ENCODE measurements at places on chromosomes 6 and 20.

DNA sequence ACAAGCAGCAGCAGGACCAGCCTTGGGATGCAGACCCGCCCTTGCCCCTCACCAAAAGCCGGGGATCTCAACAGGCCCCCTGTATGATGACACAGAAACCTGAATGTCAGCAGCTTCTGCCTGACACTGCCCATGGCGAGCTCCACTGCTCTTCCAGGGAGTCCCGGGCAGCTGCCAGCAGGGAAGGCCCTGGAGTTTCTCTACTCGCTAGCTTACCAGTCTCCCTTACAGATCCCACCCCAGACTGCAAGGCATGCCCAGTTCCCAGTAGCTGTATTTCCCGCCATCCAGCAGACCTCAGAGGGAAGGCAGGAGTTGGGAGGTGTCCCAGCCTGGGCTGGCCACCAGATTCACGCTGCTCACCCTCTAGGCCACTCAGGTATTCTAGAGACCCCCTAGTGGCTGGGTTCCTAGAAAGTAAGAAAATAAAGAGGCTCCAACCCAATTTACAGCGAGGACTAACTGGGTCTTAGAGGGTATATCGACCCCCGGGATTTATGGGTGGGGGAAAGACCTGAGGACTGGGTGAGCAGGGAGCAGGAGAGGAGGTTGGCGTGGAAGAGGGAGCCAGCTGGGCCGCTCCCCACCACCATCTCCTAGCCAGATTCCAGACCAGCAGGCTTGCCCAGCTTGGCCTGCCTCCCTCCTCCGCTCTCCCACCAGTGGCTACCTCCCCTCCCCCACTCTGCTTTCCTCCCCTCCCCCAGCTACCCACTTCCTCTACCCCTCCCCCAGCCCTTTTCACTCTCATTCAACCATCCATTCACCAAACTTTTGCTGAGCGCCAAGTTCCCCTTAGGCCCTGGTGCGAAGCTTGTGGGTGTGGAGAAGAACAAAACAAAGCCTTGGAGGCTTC lies 9.7 kb upstream of the HMGA1 start:
- DNase-seq: no peak

GRCh38 chr6:165308926-165309731 lies at the start of gene C6orf118:
TSS of gene C6orf118 (minus strand) at chr6:165309605. CDS start at chr6:165309586, 19 bp downstream.
- DNase-seq: peak; percentile 54

GRCh38 chr20:48227381-48227780 lies 442.1 kb upstream of the SULF2 start:
- no peak for DNase-seq

DNA sequence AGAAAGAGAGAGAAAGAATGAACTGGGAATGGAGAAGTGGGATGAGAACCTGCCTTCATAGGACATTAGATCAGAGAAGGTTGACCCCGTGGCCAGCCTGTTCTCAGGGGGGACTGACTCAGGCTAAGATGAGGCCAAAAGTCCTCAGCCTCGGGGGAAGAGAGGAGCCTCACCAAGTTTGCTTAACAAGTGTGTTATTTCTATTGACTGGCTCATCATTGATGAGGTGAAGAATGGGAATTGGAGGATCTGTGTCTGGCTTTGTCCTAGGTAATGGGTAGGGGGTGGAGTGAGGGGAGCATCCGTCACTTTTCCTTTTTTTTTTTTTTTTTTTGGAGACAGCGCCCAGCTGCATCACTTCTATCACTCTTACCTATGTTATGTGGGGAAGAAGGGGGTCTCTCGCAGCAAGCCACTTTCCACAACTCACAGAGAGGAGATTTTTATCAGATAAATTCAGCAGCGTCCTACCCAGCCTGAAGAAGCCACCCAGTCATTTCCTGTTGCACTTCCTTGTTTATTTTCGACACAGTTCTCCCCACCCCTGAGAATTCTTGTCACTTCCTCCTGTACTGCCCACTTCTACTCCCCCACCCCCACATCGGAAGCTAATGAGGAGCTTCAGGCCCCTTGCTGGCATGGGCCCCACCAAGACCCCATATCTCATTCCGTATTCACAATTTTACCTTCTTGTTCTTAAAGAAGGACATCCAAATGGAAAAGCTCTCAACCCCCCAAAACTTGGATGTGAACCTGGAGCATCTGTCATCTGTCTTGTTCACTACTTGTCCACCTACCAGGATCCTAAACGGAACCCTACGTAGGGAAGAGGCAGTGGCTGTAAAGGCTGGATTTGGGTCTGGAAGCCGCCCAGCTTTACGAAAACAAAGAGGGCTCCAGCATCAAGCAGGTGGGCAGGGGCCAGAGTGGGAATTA lies 2.8 kb upstream of the RNASET2 start:
- DNase-seq: no peak

DNA sequence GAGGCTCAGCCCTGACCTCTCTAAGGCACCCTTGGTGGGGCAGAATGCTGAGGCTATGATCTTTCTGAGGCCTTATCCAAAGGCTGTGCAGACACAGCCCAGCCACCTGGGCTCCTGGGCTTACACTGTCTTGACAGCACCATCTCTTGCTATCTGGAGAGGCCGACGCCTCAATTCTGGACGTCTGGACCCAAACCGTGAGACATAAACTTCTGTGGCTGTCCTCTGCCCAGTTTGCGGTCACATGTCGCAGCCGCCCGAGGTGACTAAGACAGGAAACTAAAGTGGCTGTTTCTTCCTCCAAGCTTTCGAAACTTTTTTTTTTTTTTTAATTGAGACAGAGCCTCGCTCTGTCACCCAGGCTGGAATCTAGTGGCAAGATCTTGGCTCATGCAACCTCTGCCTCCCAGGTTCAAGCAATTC lies 49.3 kb downstream of the PRR18 start:
- no peak for DNase-seq

DNA sequence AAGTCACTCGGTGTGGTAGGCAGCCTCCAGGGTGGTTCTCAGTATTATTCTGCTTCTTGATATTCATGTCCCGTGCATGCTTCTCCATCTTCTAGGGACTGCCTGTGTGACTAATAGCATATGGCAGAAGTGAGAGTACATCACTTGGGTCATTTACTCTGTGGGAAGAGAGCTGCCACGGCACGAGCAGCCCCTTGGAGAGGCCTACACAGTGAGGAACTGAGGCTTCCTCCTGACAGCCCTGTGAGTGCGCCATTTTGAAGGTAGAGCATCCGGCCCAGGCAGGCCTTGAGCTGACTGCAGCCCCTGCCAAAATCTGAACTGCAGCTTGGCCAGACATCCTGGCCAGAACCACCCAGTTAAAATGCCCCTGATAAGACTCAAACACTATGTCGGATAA lies 17.3 kb upstream of the MCUR1 start:
- no peak for DNase-seq

- DNase-seq: no peak
Measured at GRCh38 chr6:30156774-30157173, 4.2 kb downstream of the TRIM10 start.

DNA sequence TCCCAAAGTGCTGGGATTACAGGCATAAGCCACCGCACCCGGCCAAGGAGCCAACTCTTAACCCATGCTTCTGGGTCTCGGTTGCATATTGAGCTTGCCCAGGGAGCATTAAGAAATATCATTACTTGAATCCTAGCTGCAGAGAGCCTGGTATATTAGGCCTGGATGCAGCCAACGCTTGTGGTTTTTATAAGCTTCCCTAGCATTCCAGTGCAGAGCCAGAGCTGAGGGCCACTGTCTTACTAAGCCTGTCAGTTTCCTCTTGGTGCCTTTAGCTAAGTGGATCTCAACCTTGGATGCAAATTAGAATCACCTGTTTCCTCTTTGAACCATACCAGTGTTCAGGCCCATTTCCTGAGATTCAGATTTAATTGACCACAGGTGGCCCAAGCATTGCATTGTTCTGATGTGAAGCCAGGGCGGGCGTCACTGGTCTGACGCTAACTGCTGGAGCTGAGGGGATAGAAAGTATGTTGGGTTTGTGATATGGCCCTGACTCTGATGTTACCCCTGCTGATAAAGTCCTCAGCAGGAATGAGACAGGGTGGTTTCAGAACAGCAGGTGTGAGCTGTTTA lies 76.3 kb downstream of the BTBD3 start:
- DNase-seq: no peak

GRCh38 chr6:4185846-4186245 lies 50.5 kb upstream of the ECI2 start:
- DNase-seq: no peak

DNA sequence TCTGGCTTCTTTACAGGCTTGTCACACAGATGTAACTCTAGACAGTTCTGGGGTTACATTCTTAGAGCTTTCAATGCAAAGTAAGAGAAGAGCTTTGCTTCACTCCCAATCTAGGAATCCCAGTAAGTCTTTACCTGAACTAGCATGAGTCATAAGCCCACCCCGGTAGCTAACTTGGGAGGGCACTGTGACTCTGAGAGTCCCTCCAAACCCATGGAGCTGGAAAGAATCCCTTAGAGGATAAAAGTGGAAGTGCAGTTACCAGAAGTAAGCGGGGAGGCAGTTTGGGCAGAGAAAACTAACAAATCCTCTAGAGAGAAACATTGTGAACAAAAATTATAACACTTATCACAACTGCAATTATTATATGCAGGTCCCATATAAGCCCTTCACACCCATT lies 84.0 kb upstream of the SMLR1 start:
- no peak for DNase-seq

GRCh38 chr6:152540381-152540780 lies 96.8 kb downstream of the SYNE1 start:
- DNase-seq: no peak

- no peak for DNase-seq
Measured at GRCh38 chr6:1285556-1285955, 26.3 kb upstream of the FOXQ1 start.

DNA sequence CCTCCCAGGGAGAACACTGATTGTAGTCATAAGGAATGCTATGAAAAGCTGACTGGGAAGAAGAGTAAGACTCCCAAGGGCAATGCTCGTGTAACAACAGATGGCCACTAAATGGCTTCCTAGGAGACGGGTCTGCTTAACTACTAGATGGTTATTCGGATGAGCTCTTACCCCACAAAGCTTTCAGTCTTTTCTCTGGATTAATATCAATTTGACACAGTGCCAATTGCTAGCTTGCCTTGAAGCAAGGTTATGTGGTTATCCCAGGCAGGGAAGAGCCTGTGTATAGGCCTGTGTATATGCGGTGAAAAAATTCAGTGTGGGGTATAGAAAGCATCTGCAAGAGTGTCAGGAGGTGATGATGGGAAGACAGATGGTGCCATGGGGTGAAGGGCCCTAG lies 86.4 kb upstream of the NOX3 start:
- no peak for DNase-seq

GRCh38 chr20:22346716-22347115 lies 237.7 kb downstream of the FOXA2 start:
- no peak for DNase-seq

- DNase-seq: no peak
Measured at GRCh38 chr6:7232351-7232750, 80.6 kb downstream of the SSR1 start.

DNA sequence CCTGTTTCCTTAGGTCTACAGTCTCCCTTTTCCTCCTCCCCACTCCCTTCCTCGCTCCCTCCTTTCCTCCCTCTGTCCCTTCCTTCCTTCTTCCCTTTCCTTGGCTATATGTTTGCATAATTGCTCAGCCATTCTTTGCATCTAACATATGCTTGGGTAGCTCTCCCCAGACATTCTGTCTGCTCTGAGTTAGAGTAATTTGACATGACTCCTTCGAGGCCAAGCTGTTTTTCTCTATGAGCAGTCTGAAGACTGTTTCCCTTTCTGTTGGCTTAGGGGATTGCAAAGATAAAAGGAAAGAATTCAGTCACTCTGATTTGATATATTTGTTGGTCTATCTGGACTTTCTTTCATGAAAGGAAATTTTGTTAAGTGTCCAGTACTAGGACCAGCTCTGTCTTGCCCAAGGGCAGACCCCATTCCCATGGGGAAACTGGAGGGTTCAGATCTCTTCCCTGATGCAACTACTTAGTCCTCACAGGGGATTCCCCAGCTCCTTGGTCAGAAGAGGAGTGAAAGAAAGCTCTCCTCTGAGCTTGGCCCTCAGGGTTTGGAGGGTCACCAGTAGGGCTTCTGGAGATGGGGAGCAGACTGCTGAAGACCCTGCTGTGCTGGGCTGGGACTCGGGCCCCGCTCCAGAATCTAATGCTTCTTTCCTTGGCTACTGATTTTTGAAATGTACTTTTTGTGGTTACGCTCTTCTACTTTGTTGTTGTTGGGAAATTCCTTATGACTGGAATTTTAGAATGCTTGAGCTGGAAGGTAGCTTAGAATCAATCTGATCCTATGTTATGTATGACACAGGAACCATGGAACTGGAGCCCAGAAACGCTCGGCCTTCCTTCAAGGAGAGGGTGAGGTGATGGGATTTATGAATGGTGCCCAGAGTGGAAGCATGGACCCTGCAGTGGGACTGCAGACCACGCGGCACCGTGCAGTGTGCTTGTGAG lies 63.7 kb upstream of the SLC22A23 start:
- DNase-seq: no peak

GRCh38 chr6:24931718-24932691 lies 3.8 kb downstream of the RIPOR2 start:
- no peak for DNase-seq

DNA sequence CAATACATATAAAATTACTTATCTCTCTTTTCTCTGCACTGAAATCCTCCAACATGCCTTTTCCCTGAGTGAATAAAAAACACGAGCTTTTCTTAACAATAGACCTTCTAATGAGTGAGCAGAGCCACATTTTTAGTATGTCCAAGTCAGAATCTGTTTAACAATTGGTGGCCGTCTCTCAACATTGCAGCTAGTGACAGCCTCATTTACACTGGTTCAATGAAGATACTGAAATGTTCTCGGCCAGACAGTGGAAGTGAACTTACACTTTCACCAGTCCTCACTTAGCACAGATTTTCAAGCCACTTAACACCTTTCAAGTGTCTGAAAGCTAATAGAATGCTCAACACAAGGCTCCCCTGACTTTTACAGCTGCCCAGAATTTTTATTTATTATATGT lies 767.1 kb downstream of the KIF16B start:
- no peak for DNase-seq

GRCh38 chr20:14193885-14194284 lies 143.5 kb downstream of the FLRT3 start:
- no peak for DNase-seq

- no peak for DNase-seq
Measured at GRCh38 chr6:134753001-134753400, 196.9 kb downstream of the ALDH8A1 start.

DNA sequence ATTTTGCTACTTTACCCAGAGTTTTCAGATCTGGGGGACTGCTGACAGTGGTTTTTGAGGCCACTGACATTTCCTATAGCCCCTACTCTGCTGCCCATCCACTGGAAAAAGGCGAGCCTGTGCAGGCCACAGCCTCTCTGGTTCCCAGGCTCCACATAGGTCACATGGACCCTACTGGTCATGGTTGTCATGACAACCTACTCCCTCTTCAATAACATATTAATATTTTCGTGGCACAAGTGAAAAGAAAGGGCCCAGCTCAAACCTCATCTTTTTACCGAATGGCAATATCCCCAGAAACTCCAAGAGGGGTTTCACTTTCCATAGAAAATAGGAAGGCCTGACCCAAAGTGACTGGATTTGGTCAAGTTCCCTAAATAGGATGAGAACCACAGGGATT lies 11.0 kb upstream of the FOXO3 start:
- DNase-seq: no peak

DNA sequence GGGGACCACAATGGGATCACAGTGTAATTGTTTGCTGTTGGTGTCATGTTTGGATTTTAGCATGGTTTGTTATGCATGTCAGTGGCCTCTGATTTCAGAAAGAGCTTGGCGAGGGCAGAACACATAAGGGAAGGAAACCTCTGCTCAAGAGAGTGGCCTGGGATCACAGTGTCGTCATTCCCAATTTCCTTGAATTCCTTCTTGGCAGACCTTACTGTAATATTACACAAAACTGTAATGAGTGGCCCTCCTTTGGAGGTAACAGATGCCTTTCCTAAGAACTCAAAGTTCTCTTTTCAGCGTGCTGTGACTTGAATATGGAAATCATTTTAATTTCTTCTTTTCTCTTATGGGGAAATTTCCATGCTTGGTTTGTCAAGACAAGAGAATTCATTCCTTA lies 46.9 kb downstream of the JAG1 start:
- no peak for DNase-seq

Data from occipital lobe (tissue), 3 donors.